ENCODE measurements at places on chromosomes 3 and 15.

DNA sequence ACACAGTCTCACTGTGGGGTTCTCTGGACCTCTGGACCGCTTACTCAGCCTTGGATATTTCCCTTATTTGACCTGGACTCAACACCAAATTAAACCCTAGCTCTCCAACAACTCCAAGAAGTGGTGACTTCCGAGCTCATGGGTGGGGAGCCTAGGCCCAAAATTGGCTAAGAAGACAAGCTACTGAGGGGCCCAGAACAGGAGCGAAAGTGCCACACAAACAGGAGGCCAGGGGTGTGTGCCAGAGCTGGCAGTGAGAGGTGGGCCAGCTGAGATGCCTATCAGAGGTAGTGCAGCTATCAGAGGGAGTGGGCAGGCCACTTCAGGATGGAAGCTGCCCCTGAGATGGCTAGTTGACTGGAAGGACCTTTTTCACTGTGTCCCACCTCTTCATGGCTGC, 151.1 kb upstream of the PRR20G start:
- DNase-seq: no peak

GRCh38 chr15:25247407-25248038, 191.3 kb downstream of the UBE3A start:
- DNase-seq: no peak

GRCh38 chr3:136916223-136916622, 41.6 kb upstream of the IL20RB start:
- no peak for DNase-seq

GRCh38 chr3:56624725-56625124, 58.3 kb downstream of the TASOR start:
- no peak for DNase-seq

- DNase-seq: peak; percentile 54
These were observed 304.4 kb downstream of the WDR72 start for GRCh38 chr15:53454843-53455721.

DNA sequence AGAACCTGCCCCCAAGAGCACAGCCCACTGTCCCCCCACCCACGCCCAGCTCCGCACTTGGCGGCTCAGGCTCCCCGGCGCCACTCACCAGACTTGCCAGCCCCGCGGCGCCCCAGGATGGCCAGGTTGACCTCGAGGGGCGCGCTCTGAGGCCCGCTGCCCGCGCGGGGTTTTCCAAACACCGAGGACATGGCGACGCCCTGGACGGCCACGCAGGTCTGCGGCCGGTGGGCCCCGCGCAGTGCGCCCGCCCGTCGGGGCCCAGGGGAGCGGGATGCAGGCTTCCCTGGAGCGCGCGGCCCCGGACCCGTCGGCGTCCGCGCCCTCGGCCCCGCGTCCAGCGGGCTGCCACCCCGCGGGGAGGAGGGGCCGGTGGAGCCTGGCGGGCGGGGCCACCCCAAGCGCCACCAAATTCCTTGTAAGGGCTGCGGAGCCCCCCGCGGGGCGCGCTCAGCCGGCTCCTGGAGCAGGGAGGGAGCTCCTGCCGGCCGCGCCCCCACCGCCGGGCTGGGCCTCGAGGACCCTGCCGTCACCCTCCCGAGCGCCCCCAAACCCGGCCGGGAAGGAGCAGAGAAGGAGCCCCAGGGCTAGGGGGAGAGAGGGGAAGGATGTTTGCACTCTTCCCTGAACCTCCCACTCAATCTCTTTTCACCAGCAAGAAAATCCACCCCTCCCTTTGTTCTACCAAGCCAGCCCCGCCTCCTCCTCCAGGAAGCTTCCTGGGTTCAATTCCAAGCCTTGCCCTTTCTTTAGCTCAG, at the start of gene RASL12:
TSS of gene RASL12 (minus strand) at position 347 of the 758 bp plus-strand sequence. CDS start at position 191, 156 bp downstream.
- peak; percentile 62 for DNase-seq

GRCh38 chr3:101095693-101096430, 102.6 kb upstream of the ABI3BP start:
- no peak for DNase-seq

DNA sequence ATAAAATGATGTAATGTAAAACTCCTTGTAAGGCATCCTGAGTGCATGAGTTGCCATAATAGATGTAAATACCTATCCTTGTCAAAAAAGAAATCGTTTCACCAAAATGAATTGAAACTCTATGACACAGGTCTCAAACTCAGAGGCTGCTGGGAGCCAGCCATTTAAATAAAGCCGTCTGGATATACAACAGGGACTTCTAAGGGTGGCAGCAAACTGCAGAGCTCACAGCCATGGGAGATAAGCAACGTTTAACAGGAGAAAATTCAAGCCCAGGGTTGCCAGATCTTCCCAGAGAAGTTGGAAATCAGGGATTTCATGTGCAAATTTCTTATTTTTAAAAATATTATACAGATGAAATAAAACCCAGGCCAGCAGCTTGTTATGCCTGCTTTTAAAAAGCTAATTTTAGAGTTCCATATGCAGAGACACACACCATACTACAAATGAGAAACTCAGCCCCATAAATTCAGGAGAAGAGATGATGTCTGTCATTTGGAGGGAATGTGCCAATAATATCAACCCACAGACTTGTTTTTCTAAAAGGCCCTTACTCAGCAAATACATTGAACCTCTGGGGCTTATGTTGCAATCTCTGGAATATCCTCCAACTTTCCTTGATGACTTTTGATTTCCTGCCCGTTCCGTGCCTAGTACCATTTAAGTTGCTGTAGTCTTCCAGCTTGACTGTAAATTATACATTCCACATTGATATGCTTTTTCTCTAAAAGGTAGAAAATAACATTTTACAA, 75.6 kb downstream of the AQP9 start:
- no peak for DNase-seq

GRCh38 chr15:73990250-73991005, 1.7 kb downstream of the STOML1 start:
- DNase-seq: peak; percentile 49

GRCh38 chr3:30786365-30786764, 108.1 kb downstream of the GADL1 start:
- DNase-seq: no peak

DNA sequence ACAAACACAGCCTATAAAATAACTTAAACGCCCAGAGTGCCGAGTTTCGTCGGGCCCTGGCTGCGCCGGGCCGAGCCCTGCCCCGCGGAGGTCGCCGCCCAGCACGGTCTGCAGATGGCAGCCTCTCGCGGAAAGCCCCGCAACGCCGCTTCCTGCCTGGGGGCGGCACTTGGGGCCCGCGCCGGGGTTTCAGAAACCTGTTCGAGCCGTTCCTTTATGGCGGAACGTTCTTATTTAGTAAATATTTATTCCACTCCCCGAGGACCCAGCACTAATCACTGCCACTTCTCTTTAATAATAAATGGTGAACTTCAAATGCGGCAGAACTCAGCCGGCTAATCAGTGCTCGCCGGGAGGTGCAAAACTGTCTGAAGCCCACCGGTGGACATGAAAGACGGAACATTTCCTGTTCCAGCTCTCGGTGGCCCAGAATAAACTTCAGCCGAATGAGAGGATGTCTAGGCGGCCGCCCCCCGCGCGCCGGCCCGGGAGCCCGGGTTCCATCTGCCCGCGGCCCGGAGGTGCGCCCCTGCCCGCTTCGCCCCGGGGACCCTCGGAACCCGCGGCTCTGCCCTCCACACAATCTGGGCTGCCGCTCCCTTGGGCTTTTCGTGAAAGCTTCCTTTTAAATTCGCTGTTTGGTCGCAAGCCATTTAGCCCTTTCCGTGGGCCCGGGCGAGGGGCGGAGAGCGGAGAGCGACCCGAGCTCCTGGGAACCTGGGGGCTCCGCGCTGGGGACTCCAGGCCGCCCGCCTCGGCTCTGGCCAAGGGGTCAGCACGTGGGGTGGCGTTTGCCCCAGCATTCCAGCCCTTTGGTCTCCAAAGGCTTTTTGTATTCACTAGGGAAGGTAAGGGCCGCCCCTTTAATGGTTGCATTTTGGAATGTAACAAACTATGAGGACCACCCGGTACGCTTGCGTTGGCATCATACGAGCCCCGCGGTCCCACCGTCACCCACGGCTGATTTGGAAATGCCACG, 110.8 kb upstream of the ATP11B start:
- peak; percentile 84 for DNase-seq

DNA sequence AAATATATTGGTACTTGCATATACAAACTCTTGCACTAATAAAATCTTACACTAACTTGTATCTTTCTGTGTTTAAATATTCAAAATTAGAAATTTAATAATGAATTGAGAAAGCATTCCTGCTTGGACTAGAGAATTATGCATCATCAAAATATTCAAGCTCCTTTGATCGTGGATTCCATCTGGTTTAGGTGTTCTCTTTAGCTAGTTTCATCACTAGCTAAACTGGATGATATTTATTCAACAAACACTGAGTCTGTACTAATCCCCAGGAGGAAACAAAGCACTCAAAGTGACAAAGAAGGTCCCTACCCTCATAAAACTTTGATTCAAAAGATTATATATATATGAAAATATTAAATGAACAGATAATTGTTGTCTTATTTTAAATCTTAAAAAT, 1360.9 kb upstream of the ALCAM start:
- DNase-seq: peak; percentile 12

All from NCI-H69 (cell line).